ENCODE measurements at places on chromosomes 16 and 17.
A peak's percentile ranks its signal among the peaks of the same experiment; 100 is the strongest.

- DNase-seq, result no peak
Observed at GRCh38 chr16:81784072-81784795, 5.1 kb downstream of the PLCG2 start.

- no peak for DNase-seq
Observed at GRCh38 chr17:11986942-11987329, 10.3 kb downstream of the ZNF18 start.

GRCh38 chr16:76900285-76901263 is 290.4 kb upstream of the MON1B start:
- no peak for DNase-seq

GRCh38 chr17:44223541-44224071 is 4.1 kb upstream of the UBTF start:
- no peak for DNase-seq

DNA sequence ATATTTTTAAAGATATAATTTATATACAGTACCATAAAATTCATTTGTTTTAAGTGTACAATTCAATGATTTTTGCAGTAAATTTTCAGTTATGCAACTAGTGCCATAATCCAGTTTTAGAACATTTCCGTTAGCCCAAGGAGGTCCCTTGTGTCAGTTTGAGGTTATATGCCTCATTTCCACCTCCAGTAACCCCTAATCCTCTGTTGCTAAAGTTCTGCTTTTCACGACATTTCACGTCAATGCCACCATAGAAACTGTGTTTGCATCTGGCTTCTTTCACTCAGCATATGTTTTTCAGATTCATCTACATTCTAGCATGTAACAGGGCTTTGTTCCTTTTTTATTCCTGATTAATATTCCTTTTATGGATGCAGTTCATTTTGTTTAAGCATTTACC is 42.4 kb upstream of the NUDT7 start:
- no peak for DNase-seq

DNA sequence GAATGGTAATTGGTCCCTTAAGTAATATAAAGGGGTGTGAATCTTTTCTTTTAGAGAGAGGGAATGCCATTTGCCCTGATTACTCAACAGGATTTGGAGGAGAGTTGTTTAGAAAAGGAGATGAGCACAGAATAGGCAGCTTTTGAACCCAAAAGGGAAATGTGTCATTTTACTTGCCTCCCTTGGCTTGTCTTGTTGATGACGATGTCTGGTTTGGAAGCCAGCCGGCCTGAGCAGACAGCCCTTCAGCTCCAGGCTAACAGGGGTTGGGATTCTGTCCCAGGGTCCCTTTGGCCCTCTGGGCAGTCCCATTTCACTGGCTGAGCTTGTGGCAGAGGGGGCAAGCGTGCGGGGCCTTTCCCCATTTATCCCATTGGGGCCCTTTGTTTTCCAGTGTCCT is 22.3 kb upstream of the PRKAR1A start:
- DNase-seq, result no peak

GRCh38 chr16:46743232-46743719 is 4.9 kb downstream of the MYLK3 start:
- peak; percentile 40 for DNase-seq

DNA sequence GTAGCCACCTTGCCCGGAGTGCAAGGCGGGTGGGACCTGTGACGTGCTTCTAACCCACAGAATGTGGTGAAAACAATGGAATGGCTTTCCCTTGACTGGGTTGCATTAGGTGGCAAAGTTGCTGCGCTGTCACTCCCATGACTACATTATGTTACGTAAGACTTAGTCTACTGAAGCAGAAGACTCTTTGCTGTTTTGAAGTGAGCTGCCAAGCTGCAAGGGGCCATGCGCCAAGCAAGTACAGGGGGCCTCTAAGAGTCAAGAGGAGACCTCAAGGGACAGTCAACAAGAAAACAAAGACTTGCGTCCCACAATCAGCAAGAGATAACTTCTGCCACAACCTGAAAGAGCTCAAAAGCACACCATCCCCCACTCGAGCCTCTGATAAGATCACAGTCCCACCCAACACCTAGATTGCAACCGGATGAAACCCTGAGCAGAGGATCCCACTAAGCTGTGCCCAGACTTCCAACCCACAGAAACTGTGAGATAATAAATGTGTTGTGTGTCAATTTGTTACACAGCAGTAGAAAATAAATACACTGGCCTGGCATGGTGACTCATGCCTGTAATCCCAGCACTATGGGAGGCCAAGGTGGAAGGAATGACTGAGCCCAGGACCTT is 16.5 kb downstream of the ANKRD11 start:
- DNase-seq, result no peak

GRCh38 chr17:535198-535597 is 179.4 kb downstream of the VPS53 start:
- no peak for DNase-seq

DNA sequence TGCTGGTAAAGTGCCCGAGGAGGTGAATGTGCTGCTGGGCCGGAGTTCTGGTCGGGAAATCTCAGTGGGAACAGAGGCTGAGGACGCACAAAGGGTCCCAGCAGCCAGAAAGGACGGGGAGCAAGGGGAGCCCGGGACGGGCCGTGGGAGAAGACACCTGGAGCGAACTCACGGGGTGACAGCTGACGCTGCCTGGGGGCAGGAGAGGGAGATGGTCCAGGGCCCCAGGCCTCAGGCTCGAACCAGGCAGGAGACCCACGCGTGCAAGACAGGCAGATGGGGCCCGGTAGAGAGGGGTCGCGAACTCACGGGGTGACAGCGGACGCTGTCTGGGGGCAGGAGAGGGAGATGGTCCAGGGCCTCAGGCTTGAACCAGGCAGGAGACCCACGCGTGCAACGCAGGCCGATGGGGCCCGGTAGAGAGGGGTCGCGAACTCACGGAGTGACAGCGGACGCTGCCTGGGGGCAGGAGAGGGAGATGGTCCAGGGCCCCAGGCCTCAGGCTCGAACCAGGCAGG is 72.9 kb downstream of the METRNL start:
- DNase-seq, result peak; percentile 36

- DNase-seq, result no peak
Observed at GRCh38 chr17:14616528-14616927, 315.6 kb downstream of the HS3ST3B1 start.

GRCh38 chr16:27458987-27459688 is 57.2 kb downstream of the IL21R start:
- no peak for DNase-seq

- no peak for DNase-seq
Observed at GRCh38 chr16:48049847-48050246, 105.9 kb downstream of the ABCC12 start.

GRCh38 chr17:49204516-49204915 is 5.9 kb downstream of the GNGT2 start:
- DNase-seq, result no peak

DNA sequence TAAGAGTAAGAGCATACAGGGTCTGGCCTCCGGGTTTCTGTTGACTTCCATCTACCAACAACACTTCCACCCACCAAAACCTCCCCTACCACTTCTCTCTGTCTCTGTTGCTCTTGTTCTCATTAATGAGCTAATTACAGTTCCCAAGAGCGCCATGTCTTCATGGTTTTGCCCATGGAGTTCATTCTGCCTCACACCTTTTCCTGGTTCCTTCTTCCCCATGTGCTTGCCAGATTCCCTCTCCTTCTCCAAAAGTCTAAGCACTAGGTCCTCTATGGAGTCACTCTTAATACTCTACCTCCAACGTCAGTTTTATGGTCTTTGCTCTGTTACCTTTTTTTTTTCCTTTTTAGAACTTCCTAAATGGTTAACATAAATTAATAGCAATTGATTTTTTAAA is 92.8 kb downstream of the MYO1D start:
- DNase-seq, result no peak

GRCh38 chr17:50511058-50511457 is 2.8 kb downstream of the MYCBPAP start:
- no peak for DNase-seq

- no peak for DNase-seq
Observed at GRCh38 chr17:40884708-40885512, at the start of gene KRT20. TSS of gene KRT20 (minus strand) at chr17:40885242. CDS start at chr17:40885185, 57 bp downstream.

- no peak for DNase-seq
Observed at GRCh38 chr16:71880176-71880575, 3.8 kb downstream of the ZNF821 start.

DNA sequence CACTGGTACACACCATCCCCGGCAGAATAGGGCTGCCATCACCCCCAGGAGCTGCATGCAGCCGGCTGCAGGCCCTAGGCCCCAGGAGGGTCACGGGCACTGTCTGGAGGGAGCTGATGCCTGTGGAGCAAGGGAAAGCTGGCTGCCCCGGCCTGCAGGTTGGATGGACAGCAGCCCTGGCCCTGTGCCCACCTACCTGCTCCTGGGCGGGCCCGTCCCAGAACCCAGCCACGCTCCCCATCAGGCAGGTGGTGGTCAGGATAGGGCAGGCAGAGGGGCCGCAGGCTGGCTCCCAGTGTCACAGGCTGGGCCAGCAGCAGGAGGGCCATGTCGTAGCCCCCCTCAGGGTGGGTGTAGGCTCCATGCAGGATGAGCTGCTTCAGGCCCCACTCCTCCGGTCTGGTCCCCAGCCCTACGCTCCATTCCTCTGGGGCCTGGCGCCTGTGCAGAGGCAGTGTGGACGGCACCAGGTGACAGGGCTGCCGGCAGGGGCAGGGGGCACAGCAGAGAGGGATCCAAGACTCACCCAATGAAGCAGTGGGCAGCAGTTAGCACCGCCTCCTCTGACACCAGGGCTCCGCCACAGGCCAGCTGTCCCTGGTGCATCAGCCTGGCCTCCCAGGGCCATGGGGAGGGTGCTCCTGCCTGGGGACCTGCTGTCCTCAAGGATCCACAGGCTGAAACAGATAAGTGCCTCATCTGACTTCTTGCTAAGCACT is 4.0 kb downstream of the PRSS53 start:
- peak; percentile 33 for DNase-seq

DNA sequence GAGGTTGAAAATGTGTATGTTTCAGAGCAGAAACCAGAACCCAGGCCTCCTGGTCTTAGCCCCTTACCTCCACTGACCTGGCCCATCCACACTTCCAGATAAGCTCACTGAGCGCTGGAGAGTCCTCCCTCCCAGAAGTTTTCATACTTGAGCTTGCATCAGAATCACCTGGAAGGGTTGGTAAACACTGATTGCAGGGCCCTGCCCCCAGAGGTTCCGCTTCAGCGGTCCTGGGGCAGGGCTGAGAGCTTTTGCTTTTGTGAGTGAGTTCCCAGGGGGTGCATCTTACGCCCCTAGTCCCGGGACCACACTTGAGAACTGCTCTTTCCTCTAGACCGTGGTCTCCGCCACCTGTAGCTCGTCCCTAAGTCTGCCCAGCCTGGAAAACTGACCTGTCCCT is 20.6 kb downstream of the TTYH2 start:
- no peak for DNase-seq

GRCh38 chr17:39239640-39240314 is 14.0 kb upstream of the STAC2 start:
- peak; percentile 95 for DNase-seq

DNA sequence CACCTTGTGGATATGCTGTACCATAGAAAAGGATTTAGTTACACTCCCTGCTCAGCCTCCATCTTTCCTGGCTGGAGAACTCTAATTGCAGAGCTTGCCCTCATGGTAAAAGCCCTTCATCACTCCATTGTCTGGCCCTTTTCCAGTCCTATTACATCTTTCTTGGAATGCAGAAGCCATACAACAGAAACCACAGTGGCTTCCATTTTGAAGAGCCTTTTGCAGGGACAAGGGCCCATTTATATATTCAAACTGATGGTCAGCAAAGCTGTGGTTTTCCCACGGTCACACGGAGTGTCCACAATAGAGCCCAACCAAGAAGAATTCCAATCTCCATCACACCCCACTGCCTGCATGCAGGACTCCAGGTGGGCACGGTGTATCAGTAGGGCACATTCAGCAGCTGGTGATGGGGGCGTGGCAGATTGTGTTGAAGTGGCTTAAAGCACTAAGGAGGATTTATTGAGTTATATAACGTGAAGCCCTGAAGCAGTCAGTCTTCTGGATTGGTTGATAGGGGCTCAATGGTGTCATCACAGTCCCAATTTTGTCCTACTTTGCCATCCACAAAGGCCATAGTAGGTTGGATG is 20.3 kb downstream of the COPRS start:
- no peak for DNase-seq

GRCh38 chr16:75035410-75035968 is 36.7 kb downstream of the ZNRF1 start:
- no peak for DNase-seq

- DNase-seq, result no peak
Observed at GRCh38 chr17:83100220-83100852, 20.9 kb downstream of the METRNL start.

DNA sequence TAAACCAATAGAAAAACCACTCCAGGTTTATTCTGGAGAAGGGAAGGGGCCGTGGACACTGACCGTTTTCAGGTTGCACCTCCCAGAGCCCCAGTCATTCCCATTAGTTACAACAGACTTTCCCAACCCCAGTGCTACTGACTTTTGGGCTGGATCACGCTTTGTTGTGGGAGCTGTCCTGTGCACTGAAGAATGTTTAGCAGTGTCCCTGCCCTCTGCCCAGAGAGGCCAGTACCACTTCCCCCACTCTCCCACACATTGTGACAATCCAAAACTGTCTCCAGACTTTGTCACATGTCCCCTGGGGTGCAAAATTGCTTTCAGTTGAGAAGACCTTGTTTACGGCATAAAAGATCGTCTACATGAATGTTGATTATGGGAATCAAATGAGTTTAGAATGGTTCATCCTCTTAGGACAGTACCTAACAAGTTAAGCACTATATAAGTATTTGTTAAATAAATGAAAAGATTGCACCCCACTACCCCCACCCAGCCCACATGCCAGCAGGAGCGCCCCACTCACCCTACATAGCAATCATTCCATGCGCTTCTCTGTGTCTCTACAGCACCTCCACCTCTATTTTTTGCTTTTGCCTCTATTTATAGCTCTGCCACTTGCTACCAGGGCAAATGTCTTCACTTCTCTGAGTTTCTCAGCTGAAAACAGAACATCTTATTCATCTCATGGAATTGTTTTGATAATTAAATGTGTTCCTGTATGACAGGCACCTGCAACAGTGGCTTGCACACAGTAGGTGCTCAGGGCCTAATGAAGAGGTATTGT is 104.9 kb downstream of the AXIN2 start:
- DNase-seq, result no peak

- DNase-seq, result no peak
Observed at GRCh38 chr17:31674305-31674704, 184.7 kb downstream of the COPRS start.

- DNase-seq, result no peak
Observed at GRCh38 chr16:89018282-89019158, 41.5 kb upstream of the CBFA2T3 start.

Data from H9 (cell line).